NCI-H2081 treated with DMSO at 0.1 percent for 48 hours (cell line): ENCODE measurements at places on chromosomes 7 and 10.

- DNase-seq, result no peak
Observed at GRCh38 chr7:84219310-84219709, 24.7 kb upstream of the SEMA3A start.

- DNase-seq, result no peak
Observed at GRCh38 chr7:38123494-38123893, 54.6 kb upstream of the STARD3NL start.

DNA sequence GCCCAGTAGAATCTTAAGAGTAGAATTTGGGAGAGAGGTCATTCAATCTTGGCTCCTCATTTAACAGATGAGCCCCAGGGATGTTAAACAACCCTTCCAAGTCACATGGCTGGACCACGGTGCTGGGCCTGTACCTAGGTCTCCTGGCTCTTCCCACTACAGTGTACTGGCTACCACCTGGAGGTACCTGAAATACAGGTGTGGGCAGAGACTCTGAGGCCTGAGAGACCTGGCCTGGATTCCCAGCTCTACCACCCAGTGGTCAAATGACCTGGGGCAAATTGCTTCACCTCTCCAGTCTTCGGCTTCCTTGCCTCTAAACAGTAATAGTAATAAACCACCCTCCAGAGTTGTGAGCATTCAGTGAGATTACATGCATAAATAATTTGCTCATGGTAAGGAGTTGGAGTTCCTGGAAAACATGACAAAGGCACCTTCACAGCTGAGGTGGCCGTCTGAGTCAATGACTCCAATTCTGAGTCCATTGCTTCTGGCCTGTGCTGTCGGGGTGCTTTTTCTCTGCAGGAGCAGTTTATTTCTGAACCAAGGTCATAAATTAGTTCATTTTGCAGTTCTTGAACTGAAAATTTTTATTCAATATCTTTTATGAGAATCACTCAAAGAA is 2.7 kb downstream of the GOT1 start:
- no peak for DNase-seq

DNA sequence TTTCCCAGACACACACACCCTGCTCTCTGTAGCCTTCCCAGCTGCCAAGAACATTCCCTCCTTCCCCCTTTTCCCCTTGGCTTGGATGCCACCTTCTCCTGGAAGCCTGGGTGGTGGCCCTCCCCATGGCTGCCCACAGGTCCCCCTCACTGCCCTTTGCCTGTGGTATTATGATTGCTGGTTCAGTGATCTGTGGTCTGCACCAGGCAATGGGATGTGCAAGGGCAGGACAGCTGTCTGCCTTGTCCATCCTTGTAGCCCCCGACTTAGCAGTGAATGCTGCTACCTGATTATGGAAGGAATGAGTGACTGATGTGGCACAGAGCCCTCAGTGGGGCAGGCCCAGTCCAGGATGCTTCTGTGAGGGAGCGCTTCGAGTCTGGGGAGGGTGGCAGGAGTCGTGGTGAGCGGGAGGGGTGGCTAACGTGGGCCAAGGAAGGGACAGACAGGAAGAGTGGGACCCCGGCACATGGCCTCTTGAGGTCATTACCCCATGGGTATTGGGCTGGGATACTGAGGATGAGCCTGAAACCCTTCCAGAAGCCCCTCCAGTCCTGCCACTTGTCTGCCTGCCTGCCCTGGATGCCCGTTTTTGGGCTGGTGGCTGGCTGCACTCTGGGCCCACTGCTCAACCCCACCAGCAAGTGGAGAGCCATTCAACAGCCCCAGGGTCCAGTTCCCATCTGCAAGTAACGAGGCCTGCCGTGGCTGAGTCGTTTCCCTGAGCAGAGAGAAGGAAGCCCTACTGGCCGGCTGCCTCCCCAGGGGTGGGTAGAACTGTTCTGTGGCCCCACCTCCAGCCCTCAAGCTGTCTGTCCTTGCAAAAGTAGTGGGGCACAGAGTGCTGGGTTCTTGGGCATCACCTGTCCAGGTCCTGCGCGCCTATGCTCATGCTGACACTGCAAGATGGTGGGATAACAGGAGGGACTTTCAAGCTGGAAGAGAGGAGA is 8.8 kb downstream of the CHST3 start:
- no peak for DNase-seq

GRCh38 chr7:106767078-106767477 is 98.0 kb upstream of the PIK3CG start:
- no peak for DNase-seq

DNA sequence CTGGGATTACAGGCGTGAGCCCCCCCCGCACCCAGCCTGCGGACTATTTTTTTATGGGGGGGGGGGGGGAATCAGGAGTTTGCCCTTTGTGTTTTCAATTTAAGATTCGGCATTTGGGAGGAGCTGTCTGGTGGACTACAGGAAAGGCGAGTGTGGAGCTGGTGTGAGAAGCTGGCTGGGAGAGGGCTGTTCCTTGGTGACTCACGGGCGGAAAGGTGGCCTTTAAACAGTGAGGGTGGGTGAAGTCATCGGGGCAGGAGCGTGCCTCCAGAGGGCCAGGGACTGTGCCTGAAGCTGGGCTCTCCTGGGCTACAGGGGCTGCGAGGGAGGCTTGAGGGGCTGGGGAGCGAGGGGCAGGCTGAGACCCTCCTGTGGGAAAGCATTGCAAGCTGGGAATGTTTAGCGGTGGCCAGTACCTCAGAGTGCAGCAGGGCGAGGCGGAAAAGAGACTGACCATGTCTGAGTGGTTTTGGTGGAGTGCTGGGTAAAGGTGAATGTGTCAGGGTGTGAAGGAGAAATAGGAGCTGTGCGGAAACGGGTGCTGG is 39.7 kb upstream of the ZNF32 start:
- no peak for DNase-seq

- DNase-seq, result no peak
Observed at GRCh38 chr10:4167216-4167615, 382.2 kb upstream of the KLF6 start.

DNA sequence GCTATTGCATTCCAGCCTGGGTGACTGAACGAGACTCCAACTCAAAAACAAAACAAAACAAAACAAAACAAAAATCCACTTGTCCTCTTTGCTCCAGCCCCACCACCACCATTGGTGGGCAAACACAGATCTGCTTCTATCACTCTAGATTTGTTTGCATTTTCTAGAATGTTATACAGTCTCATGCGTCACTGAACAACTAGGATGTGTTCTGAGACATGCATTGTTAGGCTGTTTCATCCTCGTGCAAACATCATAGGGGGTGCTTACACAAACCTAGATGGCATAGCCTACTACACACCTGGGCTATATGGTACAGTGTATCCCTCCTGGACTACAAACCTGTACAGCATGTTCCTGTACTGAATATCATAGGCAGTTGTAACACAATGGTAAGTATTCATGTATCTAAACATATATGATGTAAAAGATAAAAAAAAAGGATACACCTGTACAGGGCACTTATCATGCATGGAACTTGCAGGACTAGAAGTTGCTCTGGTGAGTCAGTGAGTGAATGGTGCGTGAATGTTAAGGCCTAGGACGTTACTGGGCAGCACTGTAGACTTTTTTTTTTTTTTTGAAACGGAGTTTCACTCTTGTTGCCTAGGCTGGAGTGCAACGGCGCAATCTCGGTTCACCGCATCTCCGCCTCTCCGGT is 45.3 kb downstream of the BTBD16 start:
- no peak for DNase-seq
